ENCODE measurements at places on chromosomes 12 and 14.

DNA sequence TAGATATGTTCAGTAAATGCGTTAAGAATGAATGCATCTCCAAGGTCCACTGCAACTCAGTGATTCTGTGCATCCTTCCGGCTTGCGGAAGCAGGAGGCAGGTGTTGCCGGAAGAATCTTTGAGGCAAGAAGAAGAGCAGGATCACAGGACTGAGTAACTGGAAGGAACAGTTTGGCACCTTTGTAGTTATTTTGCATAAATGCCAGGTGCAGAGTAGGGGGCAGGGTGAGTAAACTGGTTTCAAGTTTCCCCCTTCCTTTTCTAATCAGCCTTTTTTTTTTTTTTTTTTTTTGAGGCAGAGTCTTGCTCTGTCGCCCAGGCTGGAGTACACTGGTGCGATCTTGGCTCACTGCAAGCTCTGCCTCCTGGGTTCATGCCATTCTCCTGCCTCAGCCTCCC lies 22.3 kb downstream of the DYRK4 start:
- DNase-seq: no peak

DNA sequence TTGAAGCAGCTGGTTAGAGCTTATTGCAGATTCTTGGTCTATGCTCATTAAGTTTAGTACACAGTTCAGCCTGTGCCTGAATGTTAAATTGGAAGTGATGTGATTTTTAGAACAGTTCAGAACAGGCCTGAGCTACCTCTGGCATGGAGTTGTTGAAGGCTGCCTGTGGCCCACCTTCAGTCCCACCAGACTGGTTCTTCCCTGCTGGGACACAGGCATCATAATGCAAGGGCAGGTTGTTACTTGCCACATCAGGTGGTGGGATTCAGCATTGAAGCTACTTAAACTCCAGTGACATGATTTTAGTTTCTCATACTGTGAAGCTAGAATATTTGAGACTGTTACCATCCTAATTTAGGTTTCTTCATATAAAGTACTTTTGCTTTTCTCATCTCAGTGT lies 49.4 kb downstream of the PROX2 start:
- no peak for DNase-seq

- DNase-seq: no peak
Observed at GRCh38 chr12:80632835-80633234, 74.6 kb upstream of the MYF6 start.

DNA sequence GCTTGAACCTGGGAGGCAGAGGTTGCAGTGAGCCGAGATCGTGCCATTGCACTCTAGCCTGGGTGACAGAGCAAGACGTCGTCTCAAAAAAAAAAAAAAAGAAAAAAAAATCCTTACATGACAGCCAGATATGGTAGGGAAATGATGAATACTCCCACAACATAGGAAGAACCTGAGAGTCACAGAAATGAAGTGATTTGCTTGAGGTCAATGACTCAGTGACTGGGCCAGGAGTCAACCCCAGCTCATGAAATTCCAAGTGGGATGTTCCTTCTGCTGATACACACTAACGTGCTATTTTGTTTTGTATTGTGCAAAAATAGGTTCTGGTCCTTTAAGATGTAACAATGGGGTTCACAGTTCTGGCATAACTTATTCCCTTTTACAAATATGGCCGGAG lies 9.0 kb downstream of the RHOF start:
- peak; percentile 56 for DNase-seq

- DNase-seq: no peak
Observed at GRCh38 chr12:14473707-14474287, 93.9 kb downstream of the PLBD1 start.

Data from HFF-Myc (cell line).